Ovary (tissue), 10 donors: ENCODE measurements at places on chromosomes 5 and 9. TPM values are rescaled to one million over a fixed set of nuclear protein-coding genes. Genes with fewer than 3 reads are reported as not detected.

- DNase-seq, result no peak
These were observed 117.4 kb downstream of the FBXL17 start for GRCh38 chr5:108264533-108264932.

DNA sequence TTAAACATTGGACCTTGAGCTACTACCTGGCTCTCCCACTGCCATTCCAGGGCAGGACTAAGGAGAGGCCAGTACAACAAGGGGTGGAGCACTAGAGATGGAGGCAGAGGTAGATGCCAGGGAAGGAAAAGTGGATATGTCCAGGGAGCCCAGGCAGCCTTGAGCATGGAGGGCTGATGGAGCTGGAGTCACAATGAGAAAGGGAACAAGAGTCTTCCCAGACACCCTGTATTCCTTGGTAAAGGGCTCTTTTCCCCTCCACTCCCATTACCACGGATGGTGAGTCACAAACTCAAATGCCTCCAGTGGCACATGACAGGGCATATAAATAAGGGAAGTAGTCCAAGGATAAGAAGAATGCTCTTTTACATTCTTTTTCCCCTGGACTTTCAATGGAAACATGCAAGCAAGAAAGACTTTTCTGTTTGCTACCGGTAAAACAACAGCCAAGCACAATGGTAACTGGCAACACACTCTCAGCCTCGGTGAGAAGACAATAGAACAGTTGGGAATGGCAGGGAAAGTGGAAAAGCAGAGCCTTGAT is 16.7 kb downstream of the ERAP1 start:
- DNase-seq, result no peak

ANKRD55 gene
- polyA plus RNA-seq, result 0.05 TPM

S1PR3 gene
- 3.1 TPM for polyA plus RNA-seq

- peak; percentile 16 for DNase-seq
These were observed at the start of gene PTPRD for GRCh38 chr9:10612641-10613398. Gene PTPRD (minus strand): TSS chr9:10613002.

DNA sequence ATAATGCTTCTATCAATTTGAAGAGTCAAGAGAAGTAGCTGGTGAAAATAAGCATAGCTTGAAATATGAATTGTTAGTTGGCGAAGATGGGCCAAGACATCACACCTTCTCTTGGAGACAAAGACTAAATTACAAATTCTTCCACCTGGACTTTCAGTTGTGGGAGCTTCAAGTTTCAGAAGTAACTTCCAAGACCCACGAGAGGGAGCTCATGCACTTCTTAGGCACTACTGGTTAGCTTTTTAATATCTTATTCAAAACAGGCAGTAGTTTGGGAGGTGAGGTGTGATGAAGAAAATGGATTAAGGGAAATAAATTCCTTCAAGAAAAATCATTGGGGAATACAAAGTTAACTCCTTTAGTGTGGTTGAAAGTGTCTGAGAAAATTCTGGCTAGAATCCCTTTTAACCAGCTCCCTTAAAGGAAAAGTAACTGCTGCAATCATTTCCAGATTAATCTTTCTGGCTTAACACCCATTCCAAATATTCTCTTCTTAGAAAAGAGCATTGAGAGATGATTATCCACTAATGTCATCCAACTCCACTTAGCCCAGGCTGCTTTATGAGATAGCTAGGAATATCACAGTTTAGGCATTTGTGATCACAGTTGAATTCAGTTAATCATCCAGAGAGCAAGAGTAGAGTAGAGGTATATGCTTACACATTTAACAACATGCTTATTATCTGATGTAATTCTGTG is 139.5 kb upstream of the DMRTA1 start:
- no peak for DNase-seq

ROR2 gene
- 19.3 TPM for polyA plus RNA-seq

DNA sequence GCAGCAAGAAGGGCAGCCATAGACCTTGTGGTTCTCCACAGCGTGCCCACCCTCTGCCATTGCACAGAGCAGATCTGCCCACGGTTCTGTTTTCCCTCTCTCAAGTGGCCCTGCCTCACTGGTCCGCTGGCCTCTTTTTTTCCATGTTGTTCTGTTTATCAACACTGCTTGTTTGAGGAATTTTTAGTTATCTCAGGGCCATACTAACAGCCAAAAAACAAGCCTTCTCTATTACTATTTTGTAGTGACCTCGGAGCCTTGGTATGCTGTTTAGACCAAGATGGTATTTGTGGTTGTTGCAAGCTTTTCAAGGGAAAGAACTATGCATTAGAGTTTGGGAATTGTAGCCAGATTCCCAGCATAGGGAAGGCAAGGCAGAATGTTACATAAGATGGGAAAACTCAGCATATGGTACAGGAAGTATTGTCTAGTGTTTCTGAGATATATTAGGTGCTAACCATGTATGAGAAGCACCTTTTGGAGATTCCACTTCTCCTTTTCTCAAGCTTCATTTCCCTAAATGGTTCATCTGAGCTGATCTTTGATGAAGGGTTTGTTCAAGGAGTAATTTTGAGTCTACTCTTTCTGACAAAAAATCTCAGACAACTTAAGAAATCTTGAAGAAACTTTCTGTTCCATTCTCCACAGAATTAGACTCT is 54.3 kb downstream of the NUP214 start:
- no peak for DNase-seq

DNA sequence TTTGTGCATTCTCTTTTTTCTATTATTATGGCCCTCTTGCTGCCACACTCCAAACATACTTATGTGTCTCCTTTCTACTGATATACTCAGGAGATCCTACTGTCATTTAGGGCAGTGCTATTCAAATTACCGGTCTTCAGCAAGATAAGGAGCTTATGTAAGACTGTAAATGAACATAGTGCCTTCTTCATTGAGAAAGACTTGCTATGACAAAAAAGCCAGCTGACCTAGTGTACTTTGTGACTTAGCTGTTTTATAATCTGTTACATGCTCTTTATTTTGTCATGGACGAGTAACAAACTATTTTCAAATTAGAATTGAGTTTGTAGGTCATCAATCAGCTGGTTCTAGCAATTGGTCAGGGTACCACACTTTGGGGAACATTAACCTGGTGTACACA is 32.8 kb downstream of the RANBP17 start:
- DNase-seq, result no peak

LIFR gene
- 17.3 TPM for polyA plus RNA-seq

- no peak for DNase-seq
These were observed 14.4 kb upstream of the ABLIM3 start for GRCh38 chr5:149126906-149127305.

GRM6 gene
- polyA plus RNA-seq, result not detected

GRCh38 chr5:124537107-124537506 is 209.3 kb downstream of the ZNF608 start:
- DNase-seq, result no peak

DNA sequence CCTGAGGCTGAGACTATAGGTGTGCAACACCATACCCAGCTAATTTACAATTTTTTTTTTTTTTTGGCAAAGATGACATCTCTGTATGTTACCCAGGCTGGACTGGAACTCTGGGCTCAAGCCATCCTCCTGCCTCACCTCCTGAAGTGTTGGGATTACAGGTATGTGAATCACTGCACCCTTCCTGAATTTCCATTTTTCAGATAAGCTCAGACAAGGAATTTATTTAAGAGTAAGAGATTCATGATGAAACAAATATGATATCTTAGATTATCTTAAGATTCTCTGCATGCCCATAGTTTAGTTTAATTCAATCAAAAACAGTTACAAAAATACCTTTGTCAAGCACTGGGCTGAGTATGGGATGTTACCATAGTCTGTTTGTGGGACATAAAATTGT is 128.4 kb upstream of the BASP1 start:
- DNase-seq, result no peak

DNA sequence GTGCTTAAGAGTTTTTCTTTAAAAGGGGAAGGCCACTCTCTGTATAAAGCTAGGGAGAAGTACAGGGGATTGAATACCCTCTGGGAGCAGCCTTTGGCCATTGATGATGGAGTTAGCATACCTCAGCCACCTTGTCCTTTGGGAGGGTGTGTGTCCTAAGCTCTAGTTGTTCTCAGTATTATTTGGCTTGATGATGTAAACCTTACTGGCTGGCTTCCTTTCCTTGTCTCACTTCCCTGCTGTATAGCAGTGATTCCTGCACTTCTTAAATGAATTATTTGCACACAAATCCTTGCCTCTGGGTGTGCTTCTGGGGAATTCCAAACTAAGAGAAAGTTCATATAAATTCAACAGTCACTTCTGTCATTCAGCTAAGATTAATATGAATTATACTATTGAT is 234.9 kb upstream of the RIOK2 start:
- no peak for DNase-seq
